ENCODE measurements at places on chromosomes 3 and 15. TPM values are rescaled to one million over a fixed set of nuclear protein-coding genes. Genes with fewer than 3 reads are reported as not detected.

Gene TM4SF18
- total RNA-seq: 4.9 TPM

Gene BNIP2
- 84.3 TPM for total RNA-seq

Gene PYGO1
- total RNA-seq: 3.6 TPM

Gene SCG3
- total RNA-seq: 0.13 TPM

Gene SLC28A1
- not detected for total RNA-seq

Gene MOBP
- total RNA-seq: 0.11 TPM

Gene CHRNA5
- 0.27 TPM for total RNA-seq

Measured in lower leg skin (tissue), 4 donors.